ENCODE measurements at places on chromosomes 7 and 10.

GRCh38 chr10:73771722-73772280 is 10.0 kb upstream of the CHCHD1 start:
- peak; percentile 55 for DNase-seq

DNA sequence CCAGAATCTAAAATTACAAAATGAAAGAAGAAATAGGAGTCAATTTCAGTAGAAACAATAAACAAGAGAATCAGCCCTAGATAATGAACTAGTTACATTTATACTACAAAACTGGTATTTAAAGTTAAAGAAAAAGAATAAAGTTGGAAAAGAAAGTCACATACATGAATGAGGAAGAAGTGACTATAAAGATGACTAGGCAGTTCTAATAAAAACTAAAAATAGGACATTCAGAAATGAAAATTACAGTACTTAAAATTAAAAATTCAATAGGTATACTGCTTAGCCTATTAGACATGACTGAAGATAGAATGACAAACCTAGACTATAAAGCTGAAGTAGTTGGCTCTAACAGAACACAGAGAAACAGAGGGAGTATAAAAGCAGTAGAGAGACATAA is 108.8 kb downstream of the AHR start:
- DNase-seq: no peak

GRCh38 chr10:91761721-91762120 is 36.5 kb upstream of the TNKS2 start:
- DNase-seq: no peak

- no peak for DNase-seq
Measured at GRCh38 chr10:75410132-75411005, 8.8 kb upstream of the ZNF503 start.

- DNase-seq: no peak
Measured at GRCh38 chr7:108205311-108205710, 75.2 kb upstream of the LAMB4 start.

DNA sequence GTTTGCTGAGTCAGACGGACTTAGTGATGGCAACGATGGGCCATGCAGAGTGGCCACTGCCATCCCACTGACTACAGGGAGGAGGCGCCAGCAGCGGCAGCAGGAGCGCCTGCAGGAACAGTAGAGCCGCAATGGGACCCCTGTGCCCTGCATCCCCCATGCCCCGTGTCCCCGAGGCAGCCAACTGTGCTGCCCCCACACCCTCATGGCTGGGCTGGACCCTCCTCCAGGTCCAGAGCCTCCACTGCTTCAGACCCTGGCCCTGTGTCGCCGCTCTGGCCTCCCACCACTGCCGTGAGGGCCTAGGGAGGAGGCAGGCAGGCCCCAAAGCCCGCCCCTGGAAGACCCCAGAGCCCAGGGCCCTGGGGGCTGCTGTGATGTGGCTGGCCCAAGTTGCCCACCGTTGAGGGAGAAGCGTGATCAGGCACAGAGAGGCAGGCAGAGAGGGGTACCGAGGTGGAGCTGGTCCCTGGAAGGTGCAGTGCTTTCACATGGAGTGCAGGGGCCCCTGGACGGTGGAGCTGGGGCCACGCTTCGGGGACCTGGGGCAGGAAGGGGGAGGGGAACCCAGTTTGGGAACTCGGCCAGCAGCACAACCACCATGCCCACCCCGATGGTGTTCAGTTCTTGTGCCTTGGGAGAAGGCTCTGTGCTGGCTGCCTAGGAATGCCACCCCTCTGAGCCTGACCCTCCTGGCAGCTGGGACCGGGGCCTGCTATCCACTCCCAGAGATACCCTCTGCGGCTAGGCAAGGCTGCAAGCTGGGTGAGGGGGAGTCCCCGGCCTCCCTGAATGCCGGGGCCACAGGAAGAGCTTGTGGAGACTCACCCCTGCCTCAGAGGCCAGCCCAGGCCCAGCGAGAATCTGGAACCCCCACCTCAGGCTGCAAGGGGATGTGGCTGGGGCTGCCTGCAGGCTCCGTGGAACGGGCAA is 32.6 kb downstream of the DKK1 start:
- no peak for DNase-seq

DNA sequence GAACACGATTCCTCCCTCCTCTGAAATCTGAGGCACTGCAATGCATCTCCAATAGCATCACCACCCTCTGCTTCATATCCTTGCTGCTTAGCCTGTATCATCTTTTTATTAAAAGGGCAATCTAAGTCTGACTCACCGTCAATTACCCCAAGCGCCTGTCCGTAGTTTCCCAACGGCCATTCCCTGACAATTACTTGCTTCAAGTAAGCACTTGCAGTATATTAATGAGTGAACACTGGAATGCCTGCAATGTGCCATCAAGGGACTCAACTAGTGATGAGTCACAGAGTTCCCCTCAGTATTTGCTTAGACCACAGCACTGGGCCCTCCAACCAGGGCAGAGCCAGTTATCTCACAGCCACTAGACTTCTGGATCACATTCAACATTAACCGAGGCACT is 19.5 kb upstream of the PPP1R3C start:
- no peak for DNase-seq

DNA sequence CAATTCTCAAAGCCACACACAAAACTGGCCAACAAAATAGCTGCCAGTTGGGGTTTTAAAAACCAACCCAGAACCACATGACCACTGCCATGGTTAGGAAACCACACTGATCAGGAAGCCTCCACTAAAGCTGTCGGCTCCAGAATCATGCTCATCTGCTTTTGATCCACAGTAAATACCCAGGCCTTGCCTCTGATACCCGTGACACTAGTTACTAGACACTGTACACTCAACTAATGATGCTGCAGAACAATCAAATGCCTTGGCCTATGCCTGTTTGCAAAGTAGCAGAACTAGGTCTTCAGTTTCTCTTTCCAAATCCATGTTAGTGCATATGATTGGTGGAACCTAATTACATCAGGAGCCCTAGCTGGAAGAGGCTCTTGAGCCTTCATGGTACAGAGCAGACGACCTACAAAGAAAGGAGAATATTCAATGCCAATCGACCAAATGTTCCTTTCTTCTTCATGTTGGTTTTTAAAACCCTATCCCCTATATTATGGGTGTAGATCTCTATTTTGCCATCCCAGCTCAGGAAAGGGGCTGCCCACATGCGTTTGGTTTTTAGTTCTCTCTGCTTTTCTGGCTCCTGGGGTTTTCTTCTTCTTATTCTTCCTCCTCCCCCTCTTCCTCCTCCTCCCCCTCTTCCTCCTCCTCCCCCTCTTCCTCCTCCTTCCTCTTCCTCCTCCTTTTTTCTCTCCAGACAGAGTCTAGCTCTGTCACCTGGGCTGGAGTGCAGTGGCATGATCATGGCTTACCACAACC is 76.6 kb downstream of the CNNM2 start:
- DNase-seq: no peak

DNA sequence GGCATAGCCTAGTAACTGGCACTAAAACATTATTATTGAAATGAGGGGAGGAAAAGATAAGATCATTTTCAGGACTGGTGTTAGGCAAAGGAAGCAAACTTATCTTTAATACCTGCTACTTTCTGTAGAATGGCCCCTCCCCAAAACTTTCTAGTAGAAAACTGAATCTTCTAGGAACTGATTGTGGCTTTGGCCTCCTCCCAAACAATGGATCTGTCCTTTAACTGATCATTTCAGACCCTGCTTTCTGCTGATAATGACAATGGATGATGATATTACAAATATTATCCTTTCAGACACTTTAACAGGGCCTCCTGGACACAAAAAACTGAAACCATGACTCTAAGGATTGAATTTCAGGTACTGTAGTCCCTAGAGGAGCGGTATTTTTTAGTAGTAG is 55.1 kb downstream of the EZH2 start:
- DNase-seq: no peak

DNA sequence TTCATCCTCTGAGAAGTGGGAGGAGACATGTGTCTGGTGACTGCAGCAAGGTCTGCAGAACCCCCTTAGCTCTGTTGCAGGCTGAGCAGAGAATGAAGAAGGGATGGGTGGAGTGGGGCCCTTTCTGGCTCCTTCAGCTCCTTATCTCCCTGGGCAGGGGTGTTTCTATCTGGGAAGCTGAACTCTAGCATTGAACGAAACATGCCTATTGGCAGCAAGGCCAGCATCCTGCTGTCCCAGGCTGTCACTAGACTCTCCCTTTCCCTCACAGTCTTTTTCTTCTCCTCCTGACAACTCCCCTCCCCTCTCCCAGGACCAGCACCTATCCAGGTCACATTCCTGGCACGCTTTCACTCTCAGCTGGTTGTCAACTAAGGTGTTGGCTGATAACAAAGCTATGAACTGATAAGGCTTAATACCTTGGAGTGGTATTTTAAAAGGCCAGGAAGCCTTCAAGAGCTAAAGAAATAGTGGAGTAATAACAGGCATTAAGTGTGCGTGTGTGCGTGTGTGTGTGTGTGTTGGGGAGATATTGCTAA is 128.8 kb upstream of the FZD8 start:
- no peak for DNase-seq

DNA sequence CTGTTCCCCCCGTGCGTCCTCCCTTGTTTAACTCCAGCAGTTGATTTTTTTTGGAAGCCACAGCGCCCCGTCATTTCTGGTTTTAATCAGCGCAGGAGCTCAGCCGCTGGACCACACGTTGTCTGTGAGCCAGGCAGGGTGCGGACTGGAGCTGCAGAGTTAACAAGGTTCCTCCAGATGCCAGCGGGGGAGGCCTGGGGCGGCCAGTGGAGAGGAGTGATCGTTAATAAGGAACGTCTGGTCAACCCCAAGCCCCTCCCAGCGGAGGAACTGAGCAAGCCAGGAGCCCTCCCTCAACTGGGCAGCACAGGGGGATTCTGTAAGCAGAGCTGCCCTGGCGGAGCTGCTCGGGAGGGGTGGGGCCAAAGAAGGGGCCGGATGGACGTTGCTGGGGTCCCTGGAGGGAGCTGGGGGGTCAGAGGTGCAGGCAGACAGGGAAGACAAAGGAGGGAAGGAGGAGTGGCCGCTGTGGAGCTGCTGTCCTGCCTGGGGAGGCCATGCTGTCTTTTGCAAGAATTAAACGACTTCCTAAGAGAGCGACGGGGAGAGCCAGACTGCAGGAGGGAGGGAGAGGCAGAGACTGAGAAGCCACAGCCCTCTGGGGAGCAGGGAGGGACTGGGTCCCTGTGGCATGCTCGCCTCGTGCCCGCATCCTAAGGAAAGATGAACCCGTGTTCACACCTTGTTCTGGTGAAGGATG is 537.1 kb upstream of the FOXK1 start:
- no peak for DNase-seq

- no peak for DNase-seq
Measured at GRCh38 chr10:125064681-125065492, 95.5 kb downstream of the CTBP2 start.

DNA sequence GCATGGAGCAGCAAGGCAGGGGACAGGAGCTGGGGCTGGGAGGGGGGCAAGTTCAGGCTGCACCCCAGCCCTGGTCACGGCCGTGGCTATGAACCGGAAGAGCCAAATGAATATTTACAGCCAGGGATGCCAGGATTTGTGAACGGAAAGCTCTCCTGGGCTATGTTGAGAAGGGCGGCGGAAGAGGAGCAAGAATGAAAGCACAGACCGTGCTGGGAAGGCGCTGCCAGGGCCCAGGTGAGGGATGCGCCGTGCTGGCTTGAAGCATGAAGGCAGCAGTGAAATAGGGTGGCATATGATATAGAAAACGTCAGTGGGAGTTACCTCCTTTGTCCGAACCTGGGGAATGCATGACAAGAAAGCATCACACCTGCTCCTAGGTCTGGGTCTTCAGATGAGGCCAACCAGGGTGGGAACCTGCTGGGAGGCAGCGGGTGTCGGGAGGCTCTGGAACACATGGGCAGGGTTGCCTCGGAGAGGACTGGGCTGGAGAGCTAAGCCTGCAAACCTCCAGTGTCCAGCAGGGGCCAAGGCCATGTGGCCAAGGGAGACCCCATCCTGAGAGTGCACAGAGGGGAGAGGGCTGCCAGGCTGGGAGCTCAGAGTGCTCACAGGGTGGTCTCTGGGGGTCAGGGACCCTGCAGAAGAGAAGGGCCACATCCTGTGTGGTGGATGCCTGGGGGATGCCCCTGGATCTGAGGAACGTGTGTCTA is 120.6 kb upstream of the TCERG1L start:
- no peak for DNase-seq

DNA sequence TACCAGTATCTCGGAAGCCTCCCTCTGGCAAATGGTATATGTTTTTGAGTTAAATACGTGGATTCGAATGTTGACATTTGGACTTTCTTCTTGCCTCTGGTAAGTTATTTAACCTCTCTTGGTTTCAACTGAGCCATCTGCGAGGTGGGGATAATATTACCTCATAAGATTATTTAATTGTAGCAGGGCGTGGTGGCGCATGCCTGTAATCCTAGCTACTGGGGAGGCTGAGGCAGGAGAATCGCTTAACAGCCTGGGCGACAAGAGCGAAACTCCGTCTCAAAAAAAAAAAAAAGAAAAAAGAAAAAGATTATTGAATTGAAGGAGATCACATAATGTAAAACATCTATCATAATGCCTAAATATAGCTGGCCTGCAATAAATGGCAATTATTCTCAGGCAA is 396 bp upstream of the TAF5 start:
- DNase-seq: no peak

- no peak for DNase-seq
Measured at GRCh38 chr10:132386419-132386831, 10.6 kb upstream of the PWWP2B start.

GRCh38 chr10:47082055-47082784 is 171.0 kb downstream of the PTPN20 start:
- DNase-seq: no peak

- no peak for DNase-seq
Measured at GRCh38 chr7:144529269-144529926, 125.9 kb upstream of the NOBOX start.

DNA sequence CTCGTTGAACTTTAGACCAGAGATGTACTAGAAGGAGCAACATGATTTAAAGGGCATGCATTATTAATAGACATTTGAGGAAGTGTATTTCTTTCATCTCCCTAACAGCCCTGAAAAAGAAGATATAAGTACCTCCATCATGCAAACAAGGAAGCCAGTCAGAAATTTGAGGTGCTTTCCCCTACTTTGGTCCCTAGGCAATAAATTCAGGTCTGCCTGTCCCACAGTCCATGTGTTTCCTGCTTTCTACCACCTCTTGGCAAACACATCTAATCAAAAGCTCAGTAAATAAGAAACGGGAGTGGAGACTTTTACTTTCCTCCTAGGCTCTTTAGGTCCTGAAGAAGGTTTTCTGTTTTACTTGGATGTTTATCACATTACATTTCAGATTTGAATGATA is 5.2 kb upstream of the SEMA3C start:
- no peak for DNase-seq
